ENCODE measurements at places on chromosomes 2 and 18.
A peak's percentile ranks its signal among the peaks of the same experiment; 100 is the strongest.

GRCh38 chr2:73852020-73852419 is 23.3 kb downstream of the STAMBP start:
- DNase-seq = no peak

- peak; percentile 77 for DNase-seq
Observed at GRCh38 chr2:74502720-74503505, 3.5 kb upstream of the LBX2 start.

GRCh38 chr2:8505311-8505920 is 176.4 kb upstream of the ID2 start:
- DNase-seq = no peak

DNA sequence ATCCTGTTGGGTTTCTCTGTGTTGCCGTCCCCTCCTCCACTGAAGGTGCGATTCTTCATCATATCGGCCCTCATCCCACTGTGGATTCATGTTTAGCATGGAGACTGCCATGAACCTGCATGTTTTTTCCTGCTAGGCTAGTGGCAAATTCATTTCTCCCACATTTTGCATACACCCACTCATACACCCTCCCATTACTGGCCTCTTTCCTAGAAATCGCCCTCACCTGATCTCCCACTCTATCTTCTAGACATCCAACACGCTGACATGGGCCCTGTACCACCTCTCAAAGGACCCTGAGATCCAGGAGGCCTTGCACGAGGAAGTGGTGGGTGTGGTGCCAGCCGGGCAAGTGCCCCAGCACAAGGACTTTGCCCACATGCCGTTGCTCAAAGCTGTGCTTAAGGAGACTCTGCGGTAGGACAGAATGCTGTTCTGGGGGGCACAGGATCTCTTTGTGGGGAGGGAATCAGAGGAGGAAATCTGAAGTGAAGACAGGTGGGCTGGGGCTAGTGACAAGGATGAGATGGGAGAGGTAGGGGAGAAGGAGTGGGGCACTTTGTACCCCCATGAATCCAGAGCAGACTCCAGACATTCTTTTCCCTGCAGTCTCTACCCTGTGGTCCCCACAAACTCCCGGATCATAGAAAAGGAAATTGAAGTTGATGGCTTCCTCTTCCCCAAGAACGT is 17.7 kb downstream of the PRKAG3 start:
- DNase-seq = no peak

- peak; percentile 85 for DNase-seq
Observed at GRCh38 chr2:121595012-121595891, 54.0 kb downstream of the CLASP1 start.

GRCh38 chr2:212990697-212991096 is 160.7 kb downstream of the IKZF2 start:
- DNase-seq = no peak

GRCh38 chr18:25446972-25447371 is 95.0 kb upstream of the ZNF521 start:
- peak; percentile 12 for DNase-seq

- peak; percentile 88 for DNase-seq
Observed at GRCh38 chr2:46644690-46645385, 165.5 kb downstream of the TMEM247 start.

All from DMS53 (cell line).